ENCODE measurements at places on chromosomes 3 and 15.
A peak's percentile ranks its signal among the peaks of the same experiment; 100 is the strongest.

- DNase-seq, result no peak
Observed at GRCh38 chr15:72487070-72487797, 13.1 kb downstream of the ARIH1 start.

DNA sequence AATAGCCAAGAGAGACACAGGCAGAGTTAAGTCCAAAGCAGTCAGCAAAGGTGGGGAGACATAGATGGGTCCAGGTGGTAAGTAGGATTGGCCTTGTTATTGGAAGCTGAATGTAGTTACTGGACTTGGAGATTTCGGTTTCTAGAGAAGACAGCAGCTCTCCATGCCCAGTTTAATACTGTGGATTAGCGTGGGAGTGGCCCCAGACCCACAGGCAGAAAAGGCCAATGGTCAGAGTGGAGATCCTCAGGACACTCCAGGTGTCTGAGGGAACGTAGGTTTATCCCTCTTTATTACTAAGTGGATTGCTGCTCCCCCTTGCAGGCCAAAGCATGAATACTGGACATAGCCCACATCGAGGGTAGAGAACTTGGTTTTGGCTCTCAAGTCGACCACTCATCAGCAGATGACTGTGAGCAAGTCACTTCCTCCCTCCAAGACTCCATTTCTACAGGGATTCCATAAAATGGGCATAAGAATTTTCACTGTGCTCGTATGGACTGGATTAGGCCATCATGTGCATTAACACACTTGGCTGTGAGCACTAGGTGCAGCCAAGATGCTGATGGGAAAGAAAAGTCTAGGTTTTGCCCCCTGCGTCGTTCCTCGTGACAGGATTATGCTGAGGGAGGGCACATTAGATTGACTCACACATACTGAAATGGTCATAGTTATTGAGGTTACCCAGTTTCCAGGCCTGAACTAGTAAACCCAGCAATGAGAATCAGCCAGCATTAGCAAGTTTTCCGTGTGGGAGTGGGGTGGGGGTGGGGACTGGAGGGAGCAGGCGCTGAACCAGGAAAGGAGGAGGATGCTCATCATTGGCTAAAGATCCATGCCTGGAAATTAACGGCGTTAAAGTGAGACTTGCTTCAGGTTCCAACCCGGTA, 225.2 kb upstream of the TPRG1 start:
- no peak for DNase-seq

DNA sequence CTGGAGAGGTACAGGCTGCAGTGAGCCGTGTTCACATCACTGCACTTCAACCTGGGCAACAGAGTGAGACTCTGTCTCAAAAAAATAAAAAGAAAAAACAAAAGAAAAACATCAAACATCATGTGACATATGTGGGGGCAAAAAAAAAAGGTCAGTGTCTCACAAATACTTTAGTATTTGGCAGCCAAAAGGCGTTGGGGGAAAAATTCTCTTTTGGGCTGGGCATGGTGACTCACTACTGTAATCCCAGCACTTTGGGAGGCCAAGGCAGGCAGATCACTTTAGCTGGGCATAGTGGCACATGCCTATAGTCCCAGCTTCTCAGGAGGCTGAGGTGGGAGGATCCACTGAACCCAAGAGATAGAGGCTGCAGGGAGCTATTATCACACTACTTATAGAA, 47.6 kb downstream of the TMCC1 start:
- no peak for DNase-seq

DNA sequence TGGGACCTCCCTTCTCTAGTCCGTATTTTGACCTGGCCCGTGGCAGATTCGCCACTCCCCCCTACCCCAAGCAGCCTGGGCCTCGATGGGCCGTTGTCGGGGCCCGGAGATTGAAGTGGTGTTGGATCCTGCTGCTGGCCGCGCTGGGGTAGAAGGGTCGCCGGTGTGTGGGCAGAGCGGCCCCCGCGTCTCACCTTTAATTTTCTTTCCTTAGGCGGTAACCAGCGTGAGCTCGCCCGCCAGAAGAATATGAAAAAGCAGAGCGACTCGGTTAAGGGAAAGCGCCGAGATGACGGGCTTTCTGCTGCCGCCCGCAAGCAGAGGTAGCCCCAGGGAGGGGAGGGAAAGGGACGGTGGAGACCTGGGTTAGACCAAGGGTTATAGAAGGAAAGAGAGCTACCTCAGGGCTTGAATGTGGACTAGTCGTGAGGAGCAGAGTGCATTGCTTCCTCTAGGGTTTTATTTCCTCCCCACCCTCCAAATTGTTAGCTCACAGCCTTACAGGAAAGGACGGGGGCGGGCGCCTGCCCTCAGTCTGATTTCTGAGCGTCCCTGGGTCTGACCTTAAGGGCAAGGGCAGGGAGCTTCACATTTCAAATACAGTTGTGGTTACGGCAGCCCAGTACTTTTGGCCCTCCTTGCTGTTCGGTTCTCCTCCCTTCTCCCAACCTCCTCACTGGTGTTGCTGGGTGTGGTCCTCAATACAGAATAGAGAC, 799 bp downstream of the SERF2 start:
- DNase-seq, result no peak

DNA sequence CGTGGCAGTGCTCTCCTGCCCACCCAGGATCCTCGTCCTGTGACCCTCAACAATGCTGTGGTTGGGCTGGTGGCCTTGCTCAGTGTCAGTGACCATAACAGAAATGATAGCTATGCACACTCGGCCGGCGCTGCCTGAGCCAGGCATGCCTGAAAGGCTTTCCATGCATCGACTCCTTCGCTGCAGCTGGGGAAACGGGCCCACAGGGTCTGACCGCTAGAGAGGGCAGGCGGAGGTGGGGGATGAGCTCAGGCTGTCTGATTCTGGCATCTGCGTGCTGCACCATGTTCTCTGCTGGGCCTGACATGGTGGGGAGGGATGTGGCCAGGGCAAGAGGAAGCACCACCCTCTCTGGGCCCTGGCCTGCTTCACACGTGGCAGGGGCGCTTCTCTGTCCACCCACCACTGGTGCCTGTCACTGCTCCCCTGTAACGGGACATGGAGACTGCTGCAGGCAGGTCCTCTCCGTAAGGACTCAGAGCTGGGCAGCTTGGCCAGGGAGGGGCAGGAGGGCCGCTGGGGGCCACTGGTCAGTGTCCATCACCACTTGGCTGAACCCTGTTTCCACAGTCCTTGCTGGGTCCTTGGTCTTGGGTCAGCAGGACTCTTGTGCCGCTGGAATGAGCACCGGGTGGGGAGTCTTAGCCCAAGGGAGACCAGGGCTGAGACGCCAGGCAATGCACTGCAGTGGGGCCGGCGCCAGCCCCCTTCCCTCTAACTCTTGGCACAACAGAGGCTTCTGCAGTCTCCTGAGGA, 64.1 kb upstream of the RPL32 start:
- DNase-seq, result no peak

DNA sequence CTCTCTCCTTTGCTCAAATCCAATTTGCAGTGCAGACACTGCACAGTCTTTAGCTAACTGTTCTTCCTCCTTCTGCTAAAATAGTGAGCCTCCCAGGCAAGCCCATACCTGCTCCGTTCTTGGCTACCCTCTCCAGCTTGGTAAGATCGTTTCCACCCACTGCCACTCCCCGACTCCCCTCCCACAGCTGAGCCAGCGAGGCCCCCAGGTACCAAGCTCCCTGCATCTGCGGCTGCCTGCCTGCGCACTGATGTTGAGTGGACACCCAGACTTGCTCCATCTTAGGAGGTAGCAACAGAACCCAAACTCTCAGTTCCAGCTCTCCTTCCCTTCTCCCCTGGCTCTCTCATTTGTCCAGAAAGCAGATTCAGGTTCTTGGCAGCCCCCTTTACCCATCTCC, 7.9 kb upstream of the TNK2 start:
- DNase-seq, result no peak

GRCh38 chr3:111728566-111728935, 130.5 kb upstream of the PHLDB2 start:
- DNase-seq, result no peak

- no peak for DNase-seq
Observed at GRCh38 chr3:79653266-79653830, 114.5 kb downstream of the ROBO1 start.

DNA sequence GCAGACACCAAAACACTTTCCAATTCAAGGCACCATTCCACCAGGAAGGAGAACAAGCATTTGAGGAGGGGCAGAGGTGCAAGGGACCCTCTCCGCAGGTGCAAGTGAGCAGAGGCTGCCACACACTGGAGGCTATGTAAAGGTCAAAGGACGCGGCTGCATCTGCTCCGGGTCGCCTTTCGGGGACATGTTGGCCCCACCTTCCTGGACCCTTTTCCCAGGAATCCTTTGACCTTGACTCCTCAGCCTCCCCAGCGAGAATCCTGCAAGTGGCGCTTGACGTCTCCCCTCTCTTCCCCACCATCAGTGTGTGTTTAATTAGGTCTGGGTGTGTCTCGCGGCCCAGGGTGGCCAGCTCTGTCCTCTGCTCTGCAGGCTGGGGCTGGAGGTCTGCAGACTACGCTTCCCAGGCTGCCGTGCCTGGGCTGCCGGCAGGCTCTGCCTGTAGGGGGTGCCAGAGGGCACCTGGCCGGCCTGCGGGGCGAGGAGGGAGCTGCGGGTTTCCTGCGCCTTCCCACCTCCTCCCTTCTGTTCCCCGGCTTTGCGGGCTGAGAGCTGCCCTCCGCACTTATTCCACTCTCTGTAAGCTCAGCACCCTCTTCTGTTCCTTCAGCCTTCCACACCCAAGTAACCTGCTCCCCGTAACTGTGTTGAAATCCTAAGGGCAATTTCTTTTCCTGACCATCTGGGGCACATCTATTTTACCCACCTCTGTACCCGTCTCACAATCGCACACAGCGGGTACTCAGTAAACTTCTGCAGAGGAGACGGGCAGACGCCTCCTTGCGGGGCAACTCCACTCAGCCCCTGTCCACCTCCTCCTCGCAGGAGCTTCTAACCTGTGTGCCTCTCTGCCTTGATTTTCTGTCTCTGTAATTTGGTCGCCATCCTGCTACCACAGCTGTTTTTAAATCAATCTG, 129.8 kb downstream of the NSMCE3 start:
- DNase-seq, result peak; percentile 45

GRCh38 chr3:48394391-48394790, 22.4 kb downstream of the FBXW12 start:
- DNase-seq, result no peak

GRCh38 chr15:78420220-78420619, 17.8 kb upstream of the IREB2 start:
- DNase-seq, result no peak

DNA sequence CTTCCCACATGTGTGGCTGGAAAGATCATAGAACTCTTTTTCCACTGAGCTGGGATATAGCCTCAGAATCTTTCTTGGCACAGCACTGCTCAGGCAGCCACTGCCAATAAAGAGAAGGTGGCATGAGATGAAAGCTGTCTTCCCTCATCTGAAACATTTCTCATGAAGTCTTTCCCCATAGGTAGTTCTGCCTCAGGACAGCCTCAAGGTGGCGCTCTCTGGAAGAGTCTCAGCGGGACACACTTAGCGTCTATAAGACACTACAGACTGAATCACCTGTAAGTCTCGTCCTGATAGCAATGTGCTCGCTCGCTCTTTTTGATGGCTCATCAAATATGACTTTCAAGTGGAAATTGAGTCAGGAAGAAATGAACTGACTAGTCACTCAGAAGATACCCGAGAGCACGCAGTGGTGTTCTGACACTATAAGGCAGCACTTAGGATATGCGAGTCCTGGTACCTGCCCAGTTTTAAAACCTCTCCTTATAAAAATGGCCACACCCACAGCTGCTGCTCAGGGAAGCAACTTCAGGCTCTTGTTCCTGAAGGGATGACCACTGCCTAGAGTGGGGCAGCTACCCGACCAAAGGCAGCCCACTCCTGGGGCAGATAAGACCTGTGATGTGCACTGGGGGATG, 269.5 kb downstream of the SUCLG2 start:
- DNase-seq, result peak; percentile 12

- no peak for DNase-seq
Observed at GRCh38 chr3:33652736-33653135, 65.3 kb downstream of the CLASP2 start.

- DNase-seq, result no peak
Observed at GRCh38 chr3:23052620-23053019, 150.5 kb upstream of the UBE2E2 start.

GRCh38 chr3:171817074-171817800, 7.0 kb upstream of the PLD1 start:
- no peak for DNase-seq

- no peak for DNase-seq
Observed at GRCh38 chr3:29344154-29344553, 63.3 kb downstream of the RBMS3 start.

DNA sequence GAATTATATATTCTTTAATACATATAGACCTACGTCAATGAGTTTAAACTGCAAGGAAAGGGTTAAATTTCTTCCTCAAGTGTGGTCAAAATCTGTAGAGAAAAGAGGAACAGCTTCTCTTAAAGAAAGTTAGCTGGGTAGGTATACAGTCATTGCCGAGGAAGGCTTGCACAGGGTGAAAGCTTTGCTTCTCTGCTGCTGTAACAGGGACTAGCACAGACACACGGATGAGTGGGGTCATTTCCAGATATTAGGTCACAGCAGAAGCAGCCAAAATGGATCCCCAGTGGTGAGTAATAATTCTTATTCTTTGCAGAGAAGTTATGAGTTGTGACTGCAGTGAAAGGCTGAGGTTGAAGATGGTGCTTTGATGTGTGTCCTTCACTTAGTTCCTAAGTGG, at the start of gene CD86:
Gene CD86 (plus strand): TSS at position 148 of the 400 bp plus-strand sequence. CDS start 128 bp downstream, at position 276.
- no peak for DNase-seq

GRCh38 chr3:66501483-66502244, 842 bp upstream of the LRIG1 start:
- DNase-seq, result no peak

GRCh38 chr3:183513046-183513706, 42.3 kb downstream of the KLHL6 start:
- DNase-seq, result no peak

- no peak for DNase-seq
Observed at GRCh38 chr3:114660124-114660523, 366.3 kb downstream of the TIGIT start.

DNA sequence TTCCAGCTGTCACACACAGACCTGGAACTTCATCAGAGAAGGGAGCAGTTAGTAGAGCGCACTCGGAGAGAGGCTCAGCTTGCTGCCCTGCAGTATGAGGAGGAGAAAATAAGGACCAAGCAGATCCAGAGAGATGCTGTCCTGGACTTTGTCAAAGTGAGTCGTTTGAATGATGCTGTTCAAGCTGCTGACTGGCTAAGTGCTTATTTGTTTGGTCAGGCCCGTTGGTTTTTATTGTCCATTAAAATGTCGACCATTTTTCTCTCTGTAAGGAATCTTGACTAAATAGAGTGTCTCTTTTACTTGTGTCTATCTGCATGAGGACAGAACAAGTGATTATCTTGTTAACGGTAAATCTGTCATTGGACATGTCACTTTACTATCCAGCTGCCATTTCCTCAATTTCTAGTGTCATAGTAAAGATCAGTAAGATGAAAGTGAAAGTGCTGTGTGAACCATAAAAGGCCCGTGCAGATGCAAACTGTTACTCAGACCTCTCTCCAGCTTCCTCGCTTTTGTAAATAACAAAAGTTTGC, 56.9 kb downstream of the LRCH3 start:
- DNase-seq, result peak; percentile 5

Data from activated CD4-positive, alpha-beta T cell treated with anti-CD3 and anti-CD28 coated beads for 24 hours (primary cell).